Panc1 (cell line): ENCODE measurements at places on chromosomes 4 and X. TPM values are rescaled to one million over a fixed set of nuclear protein-coding genes. Genes with fewer than 3 reads are reported as not detected.

GRCh38 chrX:132623942-132624341 is 135.1 kb upstream of the MBNL3 start:
- no peak overlapping the region for H3K4me3 ChIP-seq
- no peak overlapping the region for H3K27ac ChIP-seq
- no peak for DNase-seq

- no peaks in the 10 kb centered on the region for H3K36me3 ChIP-seq
- DNase-seq, result no peak
- H3K4me3 ChIP-seq, result no peak overlapping the region
- H3K4me1 ChIP-seq, result no peaks in the 10 kb centered on the region
- no peak overlapping the region for H3K27ac ChIP-seq
These were observed 65.1 kb upstream of the C4orf54 start for GRCh38 chr4:99722725-99723124.

The SSX4B gene
- total RNA-seq, result 0.15 TPM

DNA sequence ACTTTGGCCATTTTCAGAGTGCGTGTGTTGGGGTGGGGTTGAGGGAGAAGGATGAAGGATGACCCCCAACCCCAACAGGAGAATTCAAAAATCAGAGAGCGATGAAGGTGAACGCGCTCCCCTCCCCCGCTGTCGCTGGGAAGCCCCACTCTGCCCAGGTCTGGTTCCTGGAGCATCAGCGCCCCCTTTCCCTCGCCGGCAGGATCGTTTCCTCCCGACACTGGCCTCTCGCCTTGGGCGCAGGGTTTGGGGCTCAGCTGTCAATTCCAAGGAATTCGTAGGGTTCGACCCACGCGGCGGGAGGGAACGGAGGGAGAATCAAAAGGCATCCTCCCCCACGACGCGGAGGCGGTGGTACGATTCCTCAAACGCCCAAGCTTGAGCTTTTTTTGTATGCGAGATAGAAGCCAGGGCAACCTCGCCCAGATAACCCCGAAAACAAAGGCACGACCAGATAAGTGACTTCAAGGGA is 1.0 kb upstream of the PDGFRA start:
- H3K4me1 ChIP-seq, result peaks cover 5% of the 10 kb centered on the region; the same call in 1 of the 2 replicates
- peak overlapping the region; percentile 54 for H3K4me3 ChIP-seq
- H3K27ac ChIP-seq, result no peak overlapping the region
- H3K36me3 ChIP-seq, result no peaks in the 10 kb centered on the region

- no peak for DNase-seq
- no peak overlapping the region for H3K4me3 ChIP-seq
- H3K4me1 ChIP-seq, result no peaks in the 10 kb centered on the region
- H3K27ac ChIP-seq, result no peak overlapping the region
These were observed 168.9 kb upstream of the PUDP start for GRCh38 chrX:7316887-7317286.

GRCh38 chrX:49292400-49293362 is 10.8 kb upstream of the GAGE10 start:
- DNase-seq, result no peak
- no peaks in the 10 kb centered on the region for H3K27me3 ChIP-seq
- no peak overlapping the region for H3K4me3 ChIP-seq
- H3K36me3 ChIP-seq, result no peaks in the 10 kb centered on the region
- H3K4me1 ChIP-seq, result no peaks in the 10 kb centered on the region
- no peak overlapping the region for H3K27ac ChIP-seq

GRCh38 chr4:38565271-38566199 is 98.5 kb upstream of the KLF3 start:
- H3K27ac ChIP-seq, result no peak overlapping the region
- H3K27me3 ChIP-seq, result no peaks in the 10 kb centered on the region
- no peaks in the 10 kb centered on the region for H3K36me3 ChIP-seq
- peak; percentile 12 for DNase-seq
- H3K4me3 ChIP-seq, result no peak overlapping the region

GRCh38 chr4:34731070-34731469 is 1513.2 kb downstream of the ARAP2 start:
- H3K36me3 ChIP-seq, result no peaks in the 10 kb centered on the region
- H3K27ac ChIP-seq, result no peak overlapping the region
- H3K4me1 ChIP-seq, result no peaks in the 10 kb centered on the region
- no peak overlapping the region for H3K4me3 ChIP-seq
- DNase-seq, result no peak

- H3K27me3 ChIP-seq, result no peaks in the 10 kb centered on the region
- no peaks in the 10 kb centered on the region for H3K4me1 ChIP-seq
- H3K36me3 ChIP-seq, result no peaks in the 10 kb centered on the region
- no peak for DNase-seq
- no peak overlapping the region for H3K27ac ChIP-seq
- H3K4me3 ChIP-seq, result no peak overlapping the region
These were observed 165.4 kb upstream of the LDB2 start for GRCh38 chr4:17063888-17064287.

The GPR34 gene
- total RNA-seq, result not detected

DNA sequence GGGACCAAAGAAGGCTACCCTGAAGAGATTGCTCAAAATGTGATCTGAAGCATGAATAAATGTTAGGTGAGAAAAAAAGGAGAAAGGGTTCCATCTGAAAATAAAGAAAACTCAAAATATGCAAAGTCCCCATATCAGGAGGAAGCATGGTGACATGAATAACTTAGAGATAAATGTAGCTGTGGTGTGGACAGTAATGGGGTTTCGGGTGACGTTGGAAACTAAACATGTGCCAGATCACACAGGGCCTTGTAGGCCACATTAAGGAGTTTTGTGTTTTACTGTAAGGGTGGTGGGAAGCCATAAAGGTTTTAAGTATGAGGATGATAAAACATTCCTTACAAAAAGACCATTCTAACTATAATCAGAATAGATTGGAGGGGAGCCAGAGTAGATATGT is 40.3 kb upstream of the ACSL4 start:
- no peak for DNase-seq
- H3K4me1 ChIP-seq, result no peaks in the 10 kb centered on the region
- H3K4me3 ChIP-seq, result no peak overlapping the region

The FGFBP1 gene
- 0.39 TPM for total RNA-seq

- H3K4me1 ChIP-seq, result no peaks in the 10 kb centered on the region
- H3K27me3 ChIP-seq, result no peaks in the 10 kb centered on the region
- H3K4me3 ChIP-seq, result no peak overlapping the region
- DNase-seq, result no peak
- no peak overlapping the region for H3K27ac ChIP-seq
These were observed 6.0 kb upstream of the VSIG4 start for GRCh38 chrX:66045894-66046293.

DNA sequence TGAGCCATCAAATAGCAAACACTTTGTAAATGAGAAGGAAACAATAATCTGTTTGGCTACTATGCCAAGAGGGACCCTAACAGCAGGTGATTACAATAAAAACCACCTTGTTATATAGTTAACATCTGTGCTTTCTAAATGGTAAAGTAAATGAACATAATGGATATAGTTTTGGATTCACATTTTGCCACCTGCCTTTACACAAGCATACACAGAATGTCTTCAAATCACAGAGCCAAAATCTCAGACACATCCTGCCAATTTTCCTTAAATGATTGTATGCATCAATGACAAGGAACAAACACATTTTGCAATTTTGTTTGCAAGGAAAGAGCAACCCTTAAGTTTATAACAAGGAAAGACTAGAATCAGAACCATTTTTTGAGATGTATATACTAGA is 334.2 kb downstream of the FSTL5 start:
- H3K4me3 ChIP-seq, result no peak overlapping the region
- H3K27ac ChIP-seq, result no peak overlapping the region
- H3K4me1 ChIP-seq, result no peaks in the 10 kb centered on the region
- H3K27me3 ChIP-seq, result no peaks in the 10 kb centered on the region

GRCh38 chr4:73248821-73249220 is 9.8 kb downstream of the ANKRD17 start:
- no peaks in the 10 kb centered on the region for H3K27me3 ChIP-seq
- H3K27ac ChIP-seq, result no peak overlapping the region
- H3K36me3 ChIP-seq, result peaks cover 3% of the 10 kb centered on the region; the same call in 1 of the 2 replicates
- H3K4me3 ChIP-seq, result no peak overlapping the region
- H3K4me1 ChIP-seq, result no peaks in the 10 kb centered on the region; the same call in 1 of the 2 replicates

DNA sequence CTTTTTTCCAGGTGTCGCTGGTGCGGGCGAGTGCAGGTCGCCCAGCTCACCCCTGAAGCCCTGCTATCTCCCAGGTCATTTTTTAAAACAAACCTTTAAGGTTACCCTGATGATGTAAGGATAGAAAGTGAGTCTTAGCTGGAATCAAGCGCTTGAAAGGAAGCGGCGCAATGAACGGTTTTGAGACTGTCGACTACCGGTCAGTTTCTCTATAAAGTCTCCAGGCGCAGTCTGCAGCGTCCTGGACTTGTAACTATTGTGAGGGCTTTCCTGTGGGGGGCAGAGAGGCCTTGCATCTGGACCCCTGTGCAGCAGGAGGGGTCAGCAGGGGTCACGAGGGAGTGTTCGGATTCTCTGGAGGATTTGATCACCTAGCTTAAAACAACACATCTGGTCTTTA is 1.6 kb downstream of the KIT start:
- peaks cover 2% of the 10 kb centered on the region; the same call in 1 of the 2 replicates for H3K27me3 ChIP-seq
- no peaks in the 10 kb centered on the region for H3K36me3 ChIP-seq
- no peak overlapping the region for H3K27ac ChIP-seq
- H3K4me1 ChIP-seq, result no peaks in the 10 kb centered on the region; the same call in 1 of the 2 replicates
- peak overlapping the region; percentile 38 for H3K4me3 ChIP-seq

The HNRNPH2 gene
- 91.5 TPM for total RNA-seq

The MAGEC2 gene
- not detected for total RNA-seq

- DNase-seq, result no peak
- no peak overlapping the region for H3K4me3 ChIP-seq
- H3K27me3 ChIP-seq, result no peaks in the 10 kb centered on the region
- H3K27ac ChIP-seq, result no peak overlapping the region
These were observed 142.8 kb upstream of the PRDX4 start for GRCh38 chrX:23524467-23524866.

DNA sequence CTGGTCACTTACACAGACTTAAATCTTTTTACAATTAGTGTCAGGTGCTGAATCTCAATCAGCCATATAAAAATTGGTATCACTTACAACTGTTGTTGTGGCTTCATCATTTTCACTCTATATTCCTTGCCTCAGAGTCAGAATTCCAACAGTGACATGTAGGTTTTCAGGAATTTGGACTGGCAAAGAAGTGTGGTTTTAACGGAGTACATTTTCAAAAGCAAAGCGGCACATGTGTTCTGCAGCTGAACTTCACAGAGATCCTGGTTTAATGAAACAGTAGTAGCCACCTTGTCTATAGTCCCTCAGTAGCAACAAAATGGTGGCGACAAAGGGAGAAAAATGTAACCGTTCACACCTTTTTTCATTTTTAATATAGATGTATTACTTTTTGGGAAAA is 486.6 kb downstream of the FAT4 start:
- no peak overlapping the region for H3K27ac ChIP-seq
- no peak for DNase-seq
- H3K4me1 ChIP-seq, result no peaks in the 10 kb centered on the region

- no peak overlapping the region for H3K27ac ChIP-seq
- no peaks in the 10 kb centered on the region for H3K4me1 ChIP-seq
- no peaks in the 10 kb centered on the region for H3K36me3 ChIP-seq
- H3K4me3 ChIP-seq, result no peak overlapping the region
- no peak for DNase-seq
- peaks cover 5% of the 10 kb centered on the region; the same call in 1 of the 2 replicates for H3K27me3 ChIP-seq
These were observed 1.6 kb upstream of the PHOX2B start for GRCh38 chr4:41750121-41750625.

DNA sequence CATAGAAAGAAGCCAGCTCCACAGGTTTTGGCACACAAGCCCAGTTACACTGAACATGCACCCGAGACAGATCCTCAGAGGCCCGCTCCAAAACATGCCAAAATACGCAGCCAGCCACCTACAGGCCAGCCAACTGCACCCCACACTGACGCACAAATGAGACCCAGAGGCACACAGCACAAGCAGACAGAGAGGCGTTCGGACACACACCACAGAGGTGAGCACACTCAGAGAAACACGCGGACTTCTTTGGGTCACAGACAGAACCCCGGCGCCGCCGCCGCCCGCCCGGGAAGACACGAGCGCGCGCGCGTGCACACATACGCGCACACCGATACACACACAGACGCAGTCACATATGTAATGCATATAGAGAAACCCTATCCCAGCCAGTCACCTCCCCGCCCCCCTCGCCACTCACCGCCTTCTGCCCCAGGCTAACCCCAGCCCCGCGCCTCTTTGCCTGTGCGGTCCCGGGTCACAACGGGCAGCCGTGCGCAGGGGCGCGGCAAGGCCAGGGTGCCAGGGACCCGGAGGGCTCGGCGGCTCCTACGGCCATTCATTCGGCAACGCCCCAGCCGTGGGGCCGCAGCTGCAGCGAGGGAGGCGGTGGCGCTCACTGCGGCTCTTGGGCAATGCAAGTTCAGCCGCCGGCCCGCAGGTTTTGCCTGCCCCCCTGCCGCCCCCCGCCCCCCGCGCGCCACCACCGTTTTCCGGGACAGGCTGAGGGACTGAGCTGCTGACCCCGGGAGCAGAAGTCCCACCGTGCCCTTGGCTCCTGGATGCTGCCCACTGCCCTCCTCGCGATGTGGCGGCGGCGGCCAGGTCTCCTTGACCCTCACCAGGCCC is 553 bp downstream of the SEPTIN6 start:
- no peak for DNase-seq
- no peaks in the 10 kb centered on the region for H3K27me3 ChIP-seq
- peak overlapping the region; percentile 74 for H3K27ac ChIP-seq

GRCh38 chr4:72828864-72829263 is 240.7 kb downstream of the COX18 start:
- no peaks in the 10 kb centered on the region for H3K36me3 ChIP-seq
- H3K27ac ChIP-seq, result no peak overlapping the region
- DNase-seq, result no peak
- no peak overlapping the region for H3K4me3 ChIP-seq
- no peaks in the 10 kb centered on the region for H3K4me1 ChIP-seq

The P2RY10 gene
- total RNA-seq, result not detected

DNA sequence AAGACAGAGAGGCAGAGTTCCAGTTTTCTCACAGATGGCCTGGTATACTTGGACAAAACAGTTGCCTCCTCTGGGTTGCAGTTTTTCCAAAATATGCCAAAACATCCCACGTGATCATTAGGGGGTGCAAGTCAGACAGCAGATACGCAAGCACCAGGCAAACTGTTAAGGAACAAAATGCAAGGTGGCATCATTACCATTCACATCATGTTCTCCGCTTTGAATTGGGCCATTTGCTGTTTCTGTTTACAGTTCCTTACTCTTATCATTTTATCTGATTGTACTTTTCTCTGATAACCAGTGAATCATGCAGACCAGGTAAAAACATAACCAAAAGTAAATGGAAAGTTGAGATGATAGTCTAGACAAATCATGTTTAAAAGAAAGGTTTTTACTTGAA is 16.4 kb upstream of the HMGB3 start:
- peaks cover 6% of the 10 kb centered on the region for H3K4me1 ChIP-seq
- H3K27ac ChIP-seq, result no peak overlapping the region
- H3K4me3 ChIP-seq, result no peak overlapping the region
- H3K27me3 ChIP-seq, result no peaks in the 10 kb centered on the region

The CXCL1 gene
- 12.8 TPM for total RNA-seq

The WFS1 gene
- 67.5 TPM for total RNA-seq

- H3K4me3 ChIP-seq, result no peak overlapping the region
- no peak overlapping the region for H3K27ac ChIP-seq
- H3K27me3 ChIP-seq, result no peaks in the 10 kb centered on the region
- no peak for DNase-seq
- peaks cover 34% of the 10 kb centered on the region for H3K4me1 ChIP-seq
These were observed 11.4 kb downstream of the L1CAM start for GRCh38 chrX:153874366-153875125.

The SMPX gene
- total RNA-seq, result not detected

The PPP4R3C gene
- total RNA-seq, result not detected

- DNase-seq, result no peak
- H3K4me3 ChIP-seq, result no peak overlapping the region
- no peaks in the 10 kb centered on the region for H3K36me3 ChIP-seq
- no peaks in the 10 kb centered on the region for H3K27me3 ChIP-seq
- H3K4me1 ChIP-seq, result no peaks in the 10 kb centered on the region
These were observed 66.0 kb downstream of the MAGEC1 start for GRCh38 chrX:141969706-141970105.
